ENCODE measurements at places on chromosomes 5 and 9.
A peak's percentile ranks its signal among the peaks of the same experiment; 100 is the strongest.

GRCh38 chr9:86485359-86485758 lies 131.1 kb upstream of the TUT7 start:
- DNase-seq: no peak

DNA sequence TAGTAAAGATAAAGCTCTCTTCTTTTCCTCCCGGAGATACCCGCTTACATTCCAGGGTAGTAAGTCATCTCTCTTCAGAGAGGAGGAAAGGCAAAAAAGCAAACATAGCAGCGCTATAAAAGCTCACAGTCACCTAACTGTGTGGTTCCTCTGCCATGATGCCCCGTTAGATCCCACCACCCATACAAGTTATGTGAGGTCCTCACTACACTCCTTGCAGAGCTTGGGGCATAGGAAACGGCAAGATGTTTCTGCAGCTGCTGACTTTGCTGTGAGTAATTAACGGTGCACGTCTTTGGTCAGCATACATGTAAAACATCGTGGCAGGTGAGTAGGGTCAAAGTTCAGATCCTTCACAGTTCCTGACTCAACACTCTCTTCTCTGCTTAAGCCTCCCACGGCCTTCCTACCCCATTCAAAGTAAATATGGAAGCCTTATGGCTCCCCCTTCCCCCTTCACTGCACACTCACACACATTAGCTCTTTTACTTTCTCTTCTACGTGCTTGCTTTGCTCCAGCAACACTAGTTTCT lies 218.9 kb downstream of the DIRAS2 start:
- no peak for DNase-seq

DNA sequence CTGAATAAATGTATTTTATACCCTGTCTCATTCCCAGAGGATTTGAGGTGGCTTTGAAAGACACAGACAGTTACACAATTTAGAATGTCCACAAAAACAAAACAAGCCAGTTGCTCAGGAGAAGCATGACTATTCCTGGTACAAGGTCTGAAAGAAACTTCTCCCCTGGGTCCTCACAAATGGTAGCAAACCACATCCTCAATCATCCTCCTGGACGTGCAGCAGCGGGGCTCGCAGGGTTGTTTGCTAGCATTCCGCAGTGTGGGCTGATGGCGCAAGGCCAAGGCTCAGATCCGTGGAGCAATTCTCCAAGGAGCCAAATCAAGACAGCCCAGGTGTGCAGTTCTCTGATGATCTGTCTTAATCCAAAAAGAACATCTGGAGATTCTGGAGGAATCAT lies 210.3 kb downstream of the ACTL7B start:
- DNase-seq: no peak

DNA sequence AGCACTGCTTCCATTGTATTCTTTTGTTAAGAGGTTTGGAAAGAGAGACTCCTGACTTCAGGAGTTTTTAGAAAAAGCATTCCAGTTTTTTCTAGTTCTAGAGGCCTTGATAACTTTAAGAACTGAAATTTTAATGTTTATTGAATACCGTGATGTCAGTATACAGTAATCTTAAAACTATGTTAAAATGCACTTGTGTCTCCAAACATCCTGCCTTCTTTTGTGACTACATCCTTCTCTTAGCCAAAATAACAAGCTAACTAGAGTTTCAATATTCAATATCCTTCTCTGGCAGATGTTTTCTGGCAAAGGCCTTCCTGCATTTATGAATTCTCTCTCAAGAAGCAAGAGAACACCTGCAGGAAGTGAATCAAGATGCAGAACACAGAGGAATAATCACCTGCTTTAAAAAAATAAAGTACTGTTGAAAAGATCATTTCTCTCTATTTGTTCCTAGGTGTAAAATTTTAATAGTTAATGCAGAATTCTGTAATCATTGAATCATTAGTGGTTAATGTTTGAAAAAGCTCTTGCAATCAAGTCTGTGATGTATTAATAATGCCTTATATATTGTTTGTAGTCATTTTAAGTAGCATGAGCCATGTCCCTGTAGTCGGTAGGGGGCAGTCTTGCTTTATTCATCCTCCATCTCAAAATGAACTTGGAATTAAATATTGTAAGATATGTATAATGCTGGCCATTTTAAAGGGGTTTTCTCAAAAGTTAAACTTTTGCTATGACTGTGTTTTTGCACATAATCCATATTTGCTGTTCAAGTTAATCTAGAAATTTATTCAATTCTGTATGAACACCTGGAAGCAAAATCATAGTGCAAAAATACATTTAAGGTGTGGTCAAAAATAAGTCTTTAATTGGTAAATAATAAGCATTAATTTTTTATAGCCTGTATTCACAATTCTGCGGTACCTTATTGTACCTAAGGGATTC lies 43.1 kb downstream of the NDFIP1 start:
- DNase-seq: peak; percentile 64

DNA sequence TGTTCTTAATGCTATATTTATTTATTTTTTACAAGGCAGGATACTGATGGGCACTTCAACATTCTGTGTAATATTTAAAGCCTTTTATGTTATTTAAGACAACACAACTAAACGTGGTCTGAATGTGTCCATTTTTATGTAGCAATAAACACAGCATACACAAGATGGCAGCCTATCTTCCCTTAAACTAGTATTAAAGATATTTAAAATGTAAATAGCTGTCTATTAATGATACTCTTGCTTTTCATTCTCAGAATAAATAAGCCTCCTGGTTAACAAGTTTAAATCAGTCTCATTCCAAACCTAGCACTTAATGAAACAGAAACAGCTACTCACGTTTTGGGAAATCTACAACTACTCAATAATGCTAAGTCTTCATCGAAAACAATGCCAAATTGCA lies 315.7 kb downstream of the MCTP1 start:
- DNase-seq: peak; percentile 44

GRCh38 chr5:39169081-39169480 lies 50.3 kb downstream of the FYB1 start:
- DNase-seq: no peak
